ENCODE measurements at places on chromosomes 12 and 14. TPM values are rescaled to one million over a fixed set of nuclear protein-coding genes. Genes with fewer than 3 reads are reported as not detected.

Gene MYO1H
- polyA plus RNA-seq, result 1.3 TPM

Gene SERPINA3
- polyA plus RNA-seq, result not detected

Gene FGF23
- not detected for polyA plus RNA-seq

GRCh38 chr12:113043240-113043639 lies 13.3 kb upstream of the DTX1 start:
- no peak for DNase-seq

GRCh38 chr12:96240656-96241055 lies 46.5 kb downstream of the ELK3 start:
- no peak for DNase-seq

DNA sequence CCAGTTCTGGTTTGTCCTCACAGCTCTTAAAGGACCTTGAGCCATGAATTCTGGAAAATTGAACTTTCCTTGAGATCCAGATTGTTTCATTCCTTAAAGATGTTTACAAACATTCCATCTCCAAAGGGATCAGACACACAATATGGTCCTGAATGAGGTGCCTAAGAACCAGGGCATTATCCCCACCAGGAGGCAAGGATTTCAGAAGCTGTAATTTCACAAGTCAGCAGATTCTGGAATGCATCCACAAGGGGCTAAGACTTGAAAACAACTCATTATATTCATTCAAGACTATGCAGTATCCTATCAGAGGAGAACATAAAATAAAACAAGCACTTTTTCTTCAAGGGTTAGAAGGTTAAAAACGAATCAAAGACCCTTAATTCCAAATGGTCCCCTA lies 15.1 kb downstream of the KCNH5 start:
- DNase-seq, result no peak

DNA sequence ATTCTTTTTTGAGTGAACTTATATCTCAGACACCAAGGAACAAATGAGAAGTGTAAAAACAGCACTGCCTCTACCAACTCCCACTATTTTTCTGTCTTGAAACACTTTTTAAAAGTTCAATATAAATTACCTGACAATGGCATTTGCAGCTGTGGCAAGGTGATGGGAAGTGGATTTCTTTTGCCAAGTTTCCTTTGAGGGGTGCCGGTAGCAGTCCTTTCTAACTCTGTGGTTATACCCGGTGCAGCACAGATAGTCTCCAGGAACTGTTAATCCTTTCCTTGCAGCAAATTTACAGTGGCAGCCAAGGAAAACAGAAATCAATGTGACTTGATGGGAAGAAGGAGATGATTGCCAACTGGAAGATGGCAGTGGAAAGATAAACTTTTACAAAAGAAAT lies 243.7 kb downstream of the BCAT1 start:
- DNase-seq, result no peak

DNA sequence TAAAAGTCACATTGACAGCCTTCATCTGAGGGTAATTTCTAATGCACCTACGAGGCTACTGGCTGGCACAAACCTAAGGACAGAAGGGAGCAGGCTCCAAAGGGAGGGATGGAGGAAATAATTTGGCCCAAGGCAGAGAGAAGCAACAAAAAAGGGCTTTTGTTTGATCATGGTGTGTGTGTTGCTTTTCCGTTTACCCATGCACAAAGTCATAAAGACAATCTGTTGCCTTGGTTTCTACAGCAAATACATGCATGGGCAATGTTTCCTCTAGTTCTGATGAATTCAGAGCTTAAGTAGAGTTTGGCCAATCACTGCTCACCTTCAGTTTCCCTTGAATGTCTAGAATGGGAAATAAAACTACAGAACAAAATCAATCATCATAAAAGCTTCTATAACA lies 262.5 kb upstream of the CAND1 start:
- no peak for DNase-seq

Measured in renal pelvis (tissue), 12 donors.